Fibroblast of lung (primary cell): ENCODE measurements at places on chromosomes 7 and 10. TPM values are rescaled to one million over a fixed set of nuclear protein-coding genes. Genes with fewer than 3 reads are reported as not detected.

The GRID1 gene
- 0.03 TPM in 2 replicates for polyA plus RNA-seq

DNA sequence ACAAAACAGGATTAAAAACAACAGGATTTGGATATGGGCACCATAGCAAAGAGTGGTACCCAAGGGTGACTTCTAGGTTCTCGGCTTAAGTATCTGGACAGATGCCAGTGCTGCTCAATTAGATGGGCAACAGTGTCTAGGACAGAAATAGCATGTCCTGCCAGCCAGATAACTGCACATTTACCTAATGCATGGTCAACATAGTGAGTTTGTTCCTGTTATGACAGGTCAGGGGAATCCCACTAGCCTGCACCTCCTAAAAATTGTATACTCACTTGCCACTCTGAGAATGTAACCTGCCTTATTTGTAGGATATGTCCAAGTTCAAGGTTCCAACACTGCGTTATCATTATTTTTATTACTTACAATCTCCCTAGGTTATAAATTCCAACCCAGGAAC, 471.7 kb downstream of the GRM8 start:
- no peak overlapping the region for H3K4me3 ChIP-seq
- no peaks in the 10 kb centered on the region for H3K27me3 ChIP-seq

GRCh38 chr7:23018750-23019149, 4.8 kb upstream of the HYCC1 start:
- H3K27me3 ChIP-seq: no peaks in the 10 kb centered on the region
- no peak overlapping the region for H3K27ac ChIP-seq
- peaks cover 18% of the 10 kb centered on the region for H3K4me1 ChIP-seq
- no peaks in the 10 kb centered on the region for H3K36me3 ChIP-seq

GRCh38 chr7:140672382-140673062, at the start of gene ADCK2:
Gene ADCK2 (plus strand): TSS chr7:140672945. CDS start chr7:140673331, 386 bp downstream.
- no peak for DNase-seq
- H3K27ac ChIP-seq: peak within 1 kb of the TSS; percentile 23
- peaks cover 4% of the 10 kb centered on the region for H3K4me1 ChIP-seq
